ENCODE measurements at places on chromosomes 1 and 21.

DNA sequence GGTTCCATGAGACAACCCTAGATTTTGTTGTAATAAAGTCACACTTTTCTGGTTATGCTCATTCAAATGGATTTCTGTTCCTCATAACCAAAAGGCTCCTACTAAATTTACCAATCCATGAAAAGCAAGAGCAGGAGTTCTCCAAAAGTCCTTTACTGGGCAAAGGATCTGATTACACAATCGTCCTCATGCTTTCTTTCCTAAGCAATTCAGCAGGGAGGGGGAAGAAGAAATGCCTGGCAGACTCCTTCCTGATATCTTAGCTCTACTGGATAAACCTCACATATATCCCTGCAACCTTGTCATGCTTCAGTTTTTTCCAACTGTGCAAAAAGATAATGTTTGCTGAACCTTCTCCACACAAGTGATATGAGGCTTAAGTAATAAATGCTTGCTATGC, 67.6 kb upstream of the GUCA2B start:
- no peak for DNase-seq

GRCh38 chr21:38227401-38227800, 29.4 kb upstream of the KCNJ15 start:
- DNase-seq: no peak

GRCh38 chr1:1099506-1100183, 16.2 kb downstream of the C1orf159 start:
- DNase-seq: no peak

- DNase-seq: no peak
Observed at GRCh38 chr1:70874063-70874462, 173.6 kb downstream of the PTGER3 start.

GRCh38 chr1:205369701-205370123, 13.0 kb upstream of the KLHDC8A start:
- DNase-seq: no peak

DNA sequence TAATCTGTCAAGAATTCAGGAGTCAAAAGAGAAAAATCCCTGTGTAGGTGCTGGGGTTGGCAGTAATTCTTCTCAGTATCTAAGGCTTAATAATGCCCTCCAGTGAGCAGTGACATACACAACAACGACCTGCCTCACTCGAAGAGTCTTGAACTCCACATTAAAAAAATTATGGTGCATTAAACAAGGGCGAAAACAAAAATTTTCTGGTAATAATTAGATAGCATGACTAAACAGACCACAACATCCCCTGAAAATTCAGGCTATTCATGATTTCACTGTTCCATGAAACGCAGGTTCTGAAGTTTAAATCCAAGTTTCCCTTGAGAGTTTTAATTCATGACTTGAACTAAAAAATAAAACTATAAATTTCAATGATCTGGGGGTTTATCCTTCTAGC, 5.1 kb downstream of the SRSF4 start:
- no peak for DNase-seq

DNA sequence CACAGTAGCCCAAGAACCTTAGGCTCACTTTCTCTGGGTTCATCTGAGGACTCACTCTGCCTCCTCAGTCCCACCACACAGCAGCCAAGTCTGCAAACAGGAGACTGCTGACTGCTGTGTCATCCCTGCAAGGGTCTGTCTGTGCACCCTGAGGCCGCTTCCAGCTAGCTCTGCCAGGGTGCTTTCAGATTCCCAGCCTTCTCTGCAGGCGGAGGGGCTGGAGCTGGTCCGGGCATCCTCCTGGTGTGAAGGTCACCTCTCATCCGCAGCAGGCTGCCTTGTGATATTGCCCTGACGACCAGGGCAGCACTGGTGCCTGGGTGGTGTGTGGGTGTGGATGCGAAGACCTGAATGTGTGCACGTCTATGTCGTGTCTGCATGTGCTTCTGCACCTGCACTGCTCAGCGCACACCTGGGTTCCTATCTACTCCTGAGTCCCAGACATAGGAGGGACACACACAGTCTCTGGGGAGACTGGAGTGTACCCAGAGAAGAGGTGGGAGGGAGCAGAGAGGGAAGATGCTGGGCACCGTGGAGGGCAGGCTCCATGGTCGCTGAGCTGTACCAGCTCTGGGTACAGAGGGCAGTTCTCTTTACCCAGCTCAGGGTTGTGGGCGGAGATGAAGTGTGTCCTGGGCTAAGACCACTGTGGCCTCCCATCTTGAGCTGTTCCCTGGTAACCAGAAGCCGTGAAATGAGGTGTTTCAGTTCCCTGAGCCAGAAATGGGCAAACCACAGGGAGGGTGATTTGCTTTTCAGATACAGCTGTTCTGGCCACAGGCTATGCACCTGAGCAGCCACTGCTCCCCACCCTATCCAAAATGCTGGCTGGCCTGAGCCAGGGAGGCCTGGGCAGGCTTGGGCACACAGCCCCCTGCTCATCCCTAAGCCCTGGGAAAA, 160.9 kb upstream of the CSF3R start:
- DNase-seq: no peak

DNA sequence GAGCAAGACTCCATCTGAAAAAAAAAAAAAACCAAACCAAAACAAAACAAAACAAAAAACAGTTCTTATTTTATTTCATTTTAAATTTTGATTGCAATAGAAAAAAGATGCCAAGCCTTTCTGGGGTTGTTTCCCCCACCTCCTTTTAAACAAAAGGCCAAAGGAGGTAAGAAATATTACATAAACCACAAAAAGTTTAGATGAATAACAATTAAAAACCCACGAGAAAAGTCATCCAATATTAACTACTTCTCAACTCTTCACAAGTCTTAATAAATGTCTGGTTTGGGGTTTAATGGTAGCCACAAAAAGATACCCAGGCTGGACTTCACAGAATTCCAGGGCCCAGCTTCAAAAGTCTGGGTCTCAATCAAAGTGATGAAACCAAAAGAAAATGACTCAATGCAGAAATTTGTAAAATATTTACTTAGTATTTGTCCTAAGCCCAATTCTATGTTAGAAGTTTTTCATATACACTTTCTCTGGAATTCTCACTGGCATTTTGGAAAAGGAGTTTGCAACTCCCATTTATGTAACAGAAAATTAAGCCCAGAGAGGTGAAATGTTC, 47.0 kb upstream of the SDC3 start:
- DNase-seq: no peak

DNA sequence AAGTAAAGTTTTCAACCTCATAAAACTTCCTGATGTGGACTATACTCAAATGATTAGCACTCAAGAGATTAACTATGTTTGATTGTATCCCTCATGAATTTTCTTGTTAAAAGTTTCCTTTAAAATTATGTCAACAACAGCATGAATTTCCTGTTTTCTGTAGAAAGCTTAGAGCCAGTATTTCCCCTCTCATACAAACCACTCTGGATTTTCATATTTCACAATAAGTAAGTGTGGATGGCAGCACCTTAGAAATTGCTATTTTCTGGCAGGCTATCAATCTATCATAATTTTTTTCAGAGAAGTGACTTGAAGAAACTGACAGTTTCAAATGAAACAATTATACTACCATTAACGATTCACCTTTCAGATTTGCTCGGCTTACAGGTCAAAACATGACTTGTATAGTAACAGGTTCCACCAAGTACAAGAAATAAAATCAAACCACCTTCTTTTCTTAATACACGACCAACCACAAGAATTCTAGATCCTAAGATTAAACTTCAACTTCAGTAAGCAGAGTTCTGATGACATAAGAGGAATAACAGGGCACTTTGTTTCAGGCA, 20.8 kb downstream of the ELK4 start:
- DNase-seq: no peak

DNA sequence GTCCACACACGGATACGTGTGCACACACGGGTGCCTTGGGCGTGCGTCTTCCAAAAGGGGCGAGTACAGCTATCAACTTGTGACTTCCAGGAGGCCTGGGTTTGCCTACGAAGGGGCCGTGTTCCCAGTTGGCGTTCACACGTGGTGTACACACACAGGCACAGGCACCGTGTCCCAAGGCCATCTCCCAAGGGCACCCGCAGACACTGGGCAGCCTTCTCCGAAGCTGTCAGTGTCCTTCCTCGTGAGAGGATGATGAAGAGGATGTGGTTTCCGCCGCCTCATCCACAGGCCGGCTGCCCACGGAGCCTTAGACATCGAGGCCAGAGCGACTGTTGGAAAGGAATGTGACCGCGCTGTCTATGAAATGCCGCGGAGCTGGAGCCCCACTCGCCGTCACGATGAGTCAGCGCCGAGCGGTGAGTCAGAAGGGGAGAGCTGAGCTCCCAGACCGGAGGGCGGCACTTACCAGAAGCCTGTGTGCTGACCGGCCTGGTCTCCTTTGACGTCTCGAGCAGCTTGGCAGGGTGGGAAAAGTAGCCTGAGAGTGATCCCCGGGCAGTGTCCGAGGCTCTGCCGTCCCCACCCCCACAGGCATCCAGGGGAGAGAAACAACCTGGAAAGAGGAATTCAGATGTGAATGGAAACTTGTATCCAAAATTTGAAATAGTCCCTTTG, 141.4 kb upstream of the ARHGEF16 start:
- DNase-seq: no peak

GRCh38 chr1:230281556-230281955, 144.6 kb downstream of the PGBD5 start:
- DNase-seq: no peak

- no peak for DNase-seq
Observed at GRCh38 chr1:27116697-27117096, 38.2 kb downstream of the SLC9A1 start.

- DNase-seq: peak; percentile 60
Observed at GRCh38 chr1:46442317-46443161, 47.1 kb upstream of the DMBX1 start.

GRCh38 chr21:20538039-20538658, 460.1 kb upstream of the NCAM2 start:
- DNase-seq: no peak

Measured in CD4-positive, alpha-beta T cell treated with Interleukin-6 at 100 ng/mL for 8 hours (primary cell).